Left colon (tissue), 2 donors: ENCODE measurements at places on chromosomes 13 and 19.
A peak's percentile ranks its signal among the peaks of the same experiment; 100 is the strongest.

DNA sequence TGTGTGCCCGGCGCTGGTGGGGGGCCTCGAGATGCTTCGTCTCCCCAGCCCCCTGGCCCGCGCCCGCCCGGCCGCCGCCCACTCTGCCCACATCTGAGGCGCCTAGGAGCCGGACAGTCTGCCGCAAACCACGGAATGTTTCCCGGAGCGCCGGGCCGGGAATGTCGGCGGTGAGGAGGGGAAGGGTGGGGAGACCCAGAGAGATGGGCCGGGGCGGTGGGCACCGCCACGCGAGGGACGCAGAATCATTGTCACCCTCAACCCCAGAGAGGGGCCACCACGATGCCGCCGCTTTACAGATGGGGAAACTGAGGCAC, 46.1 kb upstream of the NFIC start:
- no peak for DNase-seq

- no peak for DNase-seq
These were observed 58.0 kb downstream of the TGDS start for GRCh38 chr13:94537740-94538630.

- no peak for DNase-seq
These were observed 612.0 kb downstream of the DCT start for GRCh38 chr13:93867481-93867880.

DNA sequence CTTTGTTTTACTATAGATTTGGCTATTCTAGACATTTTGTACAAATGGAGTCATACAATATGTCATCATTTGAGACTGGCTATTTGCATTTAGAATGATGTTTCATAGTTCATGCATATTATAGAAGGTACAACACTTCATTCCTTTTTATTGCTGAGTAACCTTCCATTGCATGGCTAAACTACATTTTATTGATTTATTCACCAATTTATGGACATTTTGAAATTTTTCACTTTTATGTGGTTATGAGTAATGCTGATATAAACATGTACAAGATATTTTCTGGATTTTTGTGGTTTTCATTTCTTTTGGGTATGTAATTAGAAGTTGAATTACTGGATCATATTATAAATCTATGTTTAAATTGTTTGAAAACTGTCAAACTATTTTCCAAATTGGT, 710.3 kb upstream of the SLITRK5 start:
- DNase-seq, result no peak

- DNase-seq, result no peak
These were observed 59.1 kb upstream of the GPR183 start for GRCh38 chr13:99366075-99366987.

DNA sequence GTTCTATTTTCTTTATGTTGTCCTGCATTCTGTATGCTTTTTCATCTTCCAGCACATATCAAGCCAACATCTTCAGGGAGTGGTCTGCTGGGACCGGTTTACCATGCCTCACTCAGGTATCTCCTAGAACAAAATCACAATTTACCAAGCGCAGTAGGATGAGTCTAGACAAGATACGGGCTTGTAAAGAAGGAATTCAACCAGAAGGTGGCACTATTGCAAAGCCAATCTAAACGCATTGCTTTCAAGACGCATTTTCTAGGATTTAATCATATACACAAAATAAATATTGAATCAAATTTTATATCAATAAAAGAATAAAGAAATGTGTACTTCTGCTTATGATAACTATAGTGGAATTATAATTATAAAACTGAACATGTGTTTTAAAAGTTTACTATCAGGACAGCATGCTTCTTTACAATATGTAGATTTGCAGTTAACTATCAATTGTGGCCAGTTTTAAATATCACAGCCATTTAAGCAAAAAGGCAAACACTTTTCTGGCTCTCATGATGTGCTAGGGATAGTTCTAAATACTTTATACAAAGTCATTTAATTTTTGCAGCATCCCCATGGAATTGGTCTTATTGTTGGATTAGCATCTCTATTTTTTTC, 16.1 kb upstream of the TPP2 start:
- no peak for DNase-seq

GRCh38 chr13:81051873-81052272, 710.9 kb upstream of the SPRY2 start:
- no peak for DNase-seq

- no peak for DNase-seq
These were observed 1.5 kb upstream of the PCDH20 start for GRCh38 chr13:61417086-61417570.

DNA sequence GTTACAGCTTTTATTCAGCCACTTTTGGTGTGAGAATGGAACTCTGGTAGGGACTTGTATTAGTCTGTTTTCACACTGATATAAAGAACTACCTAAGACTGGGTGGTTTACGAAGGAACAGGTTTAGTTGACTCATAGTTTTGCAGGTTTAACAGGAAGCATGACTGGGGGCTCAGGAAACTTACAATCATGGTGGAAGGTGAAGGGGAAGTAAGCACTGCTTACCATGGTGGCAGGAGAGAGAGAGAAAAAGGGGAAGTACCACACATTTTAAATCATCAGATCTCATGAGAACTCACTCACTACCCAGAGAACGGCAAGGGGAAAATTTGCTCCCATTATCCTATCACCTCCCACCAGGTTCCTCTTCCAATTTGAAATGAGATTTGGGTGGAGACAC, 942.2 kb downstream of the PCDH17 start:
- no peak for DNase-seq

DNA sequence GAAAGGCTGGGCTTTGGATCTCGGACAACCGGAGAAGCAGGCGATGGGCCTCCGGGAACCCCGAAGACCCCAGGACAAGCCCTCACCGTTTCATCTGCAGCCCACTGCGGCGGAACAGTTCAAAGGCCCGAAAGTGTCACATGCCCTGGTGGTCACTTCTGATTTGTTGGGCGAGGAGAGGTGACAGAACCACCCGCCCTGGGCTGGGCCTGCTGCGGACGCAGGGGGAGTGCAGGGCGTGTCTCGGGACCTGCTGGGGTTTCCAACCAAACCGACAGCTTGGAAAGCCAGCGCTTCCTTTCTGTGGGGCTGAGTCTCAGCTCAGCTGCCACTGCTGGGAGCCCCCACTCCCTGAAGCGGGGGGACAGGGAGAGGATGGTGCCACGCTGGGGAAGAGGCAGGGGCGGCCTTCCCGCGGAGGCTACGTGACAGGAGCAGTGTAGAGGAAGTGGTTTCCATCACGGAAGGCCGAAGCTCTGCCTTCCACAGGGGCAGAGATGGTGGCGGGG, 22.8 kb upstream of the ZBTB7A start:
- DNase-seq, result peak; percentile 35

GRCh38 chr13:27522847-27523246, 72.5 kb upstream of the MTIF3 start:
- DNase-seq, result no peak
